ENCODE measurements at places on chromosomes 2 and 18.

- no peak for DNase-seq
These were observed 7.8 kb downstream of the PECR start for GRCh38 chr2:216073773-216074172.

GRCh38 chr2:164617466-164617865, 3.8 kb downstream of the GRB14 start:
- DNase-seq, result no peak

DNA sequence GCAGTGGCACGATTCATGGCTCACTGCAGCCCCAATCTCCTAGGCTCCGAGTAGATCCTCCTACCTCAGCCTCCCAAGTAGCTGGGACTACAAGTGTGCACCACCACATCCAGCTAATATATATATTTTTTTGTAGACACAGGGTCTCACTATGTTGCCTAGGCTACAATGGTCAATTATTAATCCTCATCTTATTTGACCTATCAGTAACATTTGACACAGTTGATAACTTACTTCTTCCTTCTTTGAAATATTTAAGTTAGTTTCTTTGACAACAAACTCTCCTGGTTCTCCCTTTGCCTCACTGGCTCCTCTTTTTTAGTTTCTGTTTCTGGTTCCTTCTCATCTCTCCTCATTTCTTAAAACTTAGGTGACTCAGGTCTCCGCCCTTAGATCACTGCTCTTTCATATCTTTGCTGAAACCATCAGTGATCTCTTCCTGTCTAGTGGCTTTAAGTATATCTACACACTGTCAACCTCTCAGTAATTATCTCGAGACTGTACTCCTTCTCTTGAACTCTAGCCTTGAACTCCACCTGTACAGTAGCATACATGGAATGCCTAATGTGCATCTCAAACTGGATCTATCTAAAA, 11.5 kb downstream of the PGAP1 start:
- no peak for DNase-seq

GRCh38 chr18:49733321-49733720, 80.0 kb downstream of the ACAA2 start:
- no peak for DNase-seq

DNA sequence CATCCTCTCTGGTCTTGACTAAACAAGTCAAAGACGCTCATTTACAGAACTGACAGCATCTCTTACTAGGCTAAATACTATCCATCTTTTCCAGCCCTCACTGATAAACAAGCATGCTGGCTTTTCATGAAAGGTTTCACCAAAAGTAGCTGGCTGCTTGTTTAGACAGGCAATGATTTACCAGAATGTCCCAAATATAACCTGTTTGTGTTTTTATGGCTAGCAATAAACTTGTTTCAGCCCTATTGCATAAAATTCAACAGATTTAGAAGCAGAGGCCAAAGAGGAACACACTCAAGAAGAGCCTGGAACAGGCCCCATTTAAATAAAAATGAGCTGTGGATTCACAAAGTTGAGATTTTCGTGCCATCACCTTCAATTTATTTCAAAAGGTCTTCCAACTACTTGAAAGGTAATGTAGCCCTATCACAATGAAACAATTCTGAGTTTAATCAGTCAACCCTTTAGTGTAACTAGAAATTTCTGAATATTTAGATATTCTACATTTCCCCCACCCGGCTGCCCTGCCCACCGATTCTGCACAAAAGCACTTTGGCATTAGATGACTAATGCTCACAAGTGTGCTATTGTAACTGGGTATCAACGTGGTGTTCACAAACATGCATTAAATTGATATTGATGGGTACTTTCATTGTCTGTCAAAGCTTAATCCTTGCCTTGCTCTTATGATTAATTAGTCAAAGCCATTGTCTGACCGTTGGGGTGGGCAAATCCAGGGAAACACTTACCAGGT, 54.0 kb downstream of the ST6GAL2 start:
- DNase-seq, result no peak

DNA sequence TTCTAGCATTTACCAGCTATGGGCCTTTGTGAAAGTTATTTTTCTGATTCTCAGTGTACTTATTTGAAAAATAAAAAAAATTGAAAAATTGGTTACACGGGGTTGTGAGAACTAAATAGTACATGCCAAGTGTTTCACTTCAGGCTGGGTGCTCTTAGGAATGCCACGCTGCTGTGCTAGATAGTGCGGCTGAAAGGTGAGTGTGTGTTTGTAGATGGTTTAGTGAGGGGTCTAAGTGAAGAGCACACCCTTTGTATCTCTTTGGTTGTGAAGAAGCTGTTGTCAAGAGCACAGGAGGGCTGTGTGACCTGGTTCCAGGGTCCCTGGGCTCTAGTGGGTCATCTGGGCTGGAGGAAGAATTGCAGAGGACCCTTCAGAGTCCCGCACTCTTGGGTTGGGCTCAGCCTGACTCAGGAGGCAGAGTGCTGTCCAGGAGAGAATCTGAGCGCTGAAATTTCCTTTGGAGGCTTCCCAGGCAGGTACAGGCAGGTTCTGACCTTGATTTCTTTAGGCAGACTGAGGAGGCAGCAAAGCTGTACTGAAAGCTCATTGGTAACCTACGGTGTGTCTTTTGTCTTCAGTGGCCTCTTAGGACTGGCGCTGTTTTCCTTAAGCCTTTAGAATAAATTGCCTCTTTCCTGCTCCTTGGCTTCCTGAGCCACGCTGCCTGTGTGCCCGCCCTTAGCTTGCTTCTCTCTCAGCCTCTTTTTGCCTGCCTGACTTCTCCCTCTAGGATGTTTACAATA, 44.4 kb downstream of the MAP4K4 start:
- no peak for DNase-seq

DNA sequence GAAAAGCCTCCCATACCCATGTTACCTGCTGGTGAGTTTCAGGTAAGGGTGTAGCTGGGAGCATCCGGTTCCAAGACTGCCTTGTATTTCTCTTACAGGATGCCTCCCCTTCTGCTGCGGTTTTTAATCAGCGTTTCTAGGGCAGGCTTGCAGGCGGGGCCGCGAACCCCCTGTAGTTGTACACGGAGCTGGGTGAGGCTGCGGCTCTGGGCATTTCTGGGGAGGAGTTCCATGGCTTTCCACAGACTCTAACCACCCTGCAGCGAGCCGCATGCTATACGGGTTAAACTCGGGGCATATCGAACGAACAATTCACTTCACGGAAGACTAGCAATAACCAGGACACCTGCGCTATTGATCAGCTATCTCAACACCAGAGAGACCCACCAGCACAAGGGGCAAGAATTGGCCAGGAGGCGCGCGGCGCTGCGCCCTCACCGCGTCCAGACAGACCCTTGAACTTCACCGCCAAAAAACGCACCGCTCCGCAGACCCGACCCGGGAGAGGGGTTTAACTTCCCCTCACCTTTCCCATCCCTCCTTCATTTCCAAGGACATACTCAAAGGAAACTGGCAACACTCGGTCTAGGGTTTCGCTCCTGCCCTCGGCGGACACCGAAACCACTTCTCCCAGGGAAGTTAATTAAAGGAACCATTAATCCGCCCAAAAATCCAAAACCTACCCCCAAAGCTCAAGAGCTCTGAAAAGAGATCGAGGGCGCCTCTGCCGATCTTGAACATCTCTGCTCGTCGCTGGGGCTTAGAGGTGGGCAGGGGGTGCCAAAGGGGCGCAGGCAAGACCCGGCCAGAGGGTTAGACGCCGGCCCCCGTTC, 909 bp downstream of the TGFA start:
- DNase-seq, result no peak

- DNase-seq, result no peak
These were observed 280.6 kb downstream of the MYT1L start for GRCh38 chr2:2050446-2050845.
